ENCODE measurements at places on chromosomes 16 and 17.

DNA sequence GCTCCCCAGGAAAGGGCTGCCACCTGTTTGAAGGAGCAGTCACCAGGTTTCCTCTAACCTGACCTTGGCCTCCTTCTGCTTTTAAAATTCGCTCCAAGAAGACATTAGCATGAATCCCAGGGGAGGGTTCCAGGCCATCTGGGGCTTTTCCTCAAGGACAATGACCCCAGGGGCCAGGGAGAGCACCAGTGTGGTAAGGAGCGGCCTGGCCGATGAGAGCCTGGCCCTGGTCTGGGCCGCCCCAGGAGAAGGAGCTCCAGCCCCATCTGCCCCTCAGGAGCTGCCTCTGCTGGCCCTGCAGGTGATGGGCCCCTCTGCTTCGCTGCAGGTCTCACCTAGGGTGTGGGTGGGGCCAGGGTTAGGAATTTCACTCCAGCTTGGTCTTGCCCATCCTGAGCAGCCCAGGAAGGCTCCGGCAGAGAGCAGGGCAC lies 209.2 kb upstream of the TNRC6C start:
- no peak for DNase-seq

DNA sequence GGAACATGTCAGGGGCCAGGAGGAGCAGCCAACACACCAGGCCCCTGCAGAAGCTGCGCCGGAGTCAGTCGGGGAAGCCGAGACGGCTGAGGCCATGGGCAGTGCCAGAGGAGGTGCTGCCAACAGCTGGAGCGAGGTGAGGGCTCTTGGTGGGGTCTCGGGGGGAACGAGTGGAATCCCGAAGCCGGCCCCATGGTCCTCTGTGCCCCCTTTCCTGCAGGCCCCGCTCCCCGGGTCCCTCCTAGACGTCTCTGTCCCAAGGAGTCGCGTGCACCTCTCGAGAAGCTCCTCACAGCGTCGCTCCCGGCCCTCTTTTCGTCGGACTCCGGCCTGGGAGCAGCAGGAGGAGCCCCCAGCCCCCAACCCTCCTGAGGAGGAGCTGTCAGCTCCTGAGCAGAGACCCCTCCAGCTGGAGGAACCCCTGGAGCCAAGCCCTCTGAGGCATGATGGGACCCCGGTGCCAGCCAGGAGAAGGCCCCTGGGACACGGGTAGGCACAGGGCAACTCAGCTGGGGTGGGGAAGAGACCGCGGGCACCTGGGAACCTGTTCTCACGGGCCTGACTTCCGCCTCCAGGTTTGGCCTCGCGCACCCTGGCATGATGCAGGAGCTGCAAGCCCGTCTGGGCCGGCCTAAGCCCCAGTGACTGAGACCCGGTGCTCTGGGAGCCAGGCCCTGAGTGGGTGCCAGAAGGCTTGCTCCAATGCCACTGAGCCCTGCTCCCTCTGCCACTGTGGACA lies 3.6 kb downstream of the APOBR start:
- DNase-seq, result no peak

DNA sequence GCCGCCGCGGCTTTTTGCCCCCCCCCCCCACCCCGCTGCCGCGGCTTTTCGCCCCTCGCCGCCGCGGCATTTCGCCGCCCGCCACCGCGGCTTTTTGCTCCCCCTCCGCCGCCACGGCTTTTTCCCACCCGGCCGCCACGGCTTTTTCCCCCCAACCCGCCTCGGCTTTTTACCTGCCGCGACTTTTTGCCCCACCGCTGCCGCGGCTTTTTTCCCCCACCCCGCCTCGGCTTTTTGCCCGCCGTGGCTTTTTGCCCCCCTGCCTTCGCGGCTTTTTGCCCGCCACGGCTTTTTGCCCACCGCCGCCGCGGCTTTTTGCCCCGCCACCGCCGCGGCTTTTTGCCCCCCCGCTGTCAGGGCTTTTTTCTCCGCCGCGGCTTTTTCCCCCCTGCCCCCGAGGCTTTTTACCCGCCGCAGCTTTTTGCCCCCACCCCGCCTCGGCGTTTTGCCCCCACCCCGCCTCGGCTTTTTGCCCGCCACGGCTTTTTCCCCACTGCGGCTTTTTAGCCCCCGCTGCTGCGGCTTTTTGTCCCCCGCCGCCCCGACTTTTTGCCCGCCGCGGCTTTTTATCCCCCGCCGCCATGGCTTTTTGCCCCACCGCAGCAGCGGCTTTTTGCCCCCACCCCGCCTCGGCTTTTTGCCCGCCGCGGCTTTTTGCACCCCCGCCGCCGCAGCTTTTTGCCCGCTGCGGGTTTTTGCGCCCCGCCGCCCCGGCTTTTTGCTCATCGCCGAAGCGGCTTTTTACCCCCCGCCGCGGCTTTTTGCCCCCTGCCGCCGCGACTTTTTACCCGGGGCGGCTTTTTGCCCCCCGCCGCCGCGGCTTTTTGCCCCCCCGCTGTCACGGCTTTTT lies 527.8 kb upstream of the WSB1 start:
- DNase-seq, result no peak

- no peak for DNase-seq
These were observed 11.2 kb downstream of the GAA start for GRCh38 chr17:80112471-80113032.

DNA sequence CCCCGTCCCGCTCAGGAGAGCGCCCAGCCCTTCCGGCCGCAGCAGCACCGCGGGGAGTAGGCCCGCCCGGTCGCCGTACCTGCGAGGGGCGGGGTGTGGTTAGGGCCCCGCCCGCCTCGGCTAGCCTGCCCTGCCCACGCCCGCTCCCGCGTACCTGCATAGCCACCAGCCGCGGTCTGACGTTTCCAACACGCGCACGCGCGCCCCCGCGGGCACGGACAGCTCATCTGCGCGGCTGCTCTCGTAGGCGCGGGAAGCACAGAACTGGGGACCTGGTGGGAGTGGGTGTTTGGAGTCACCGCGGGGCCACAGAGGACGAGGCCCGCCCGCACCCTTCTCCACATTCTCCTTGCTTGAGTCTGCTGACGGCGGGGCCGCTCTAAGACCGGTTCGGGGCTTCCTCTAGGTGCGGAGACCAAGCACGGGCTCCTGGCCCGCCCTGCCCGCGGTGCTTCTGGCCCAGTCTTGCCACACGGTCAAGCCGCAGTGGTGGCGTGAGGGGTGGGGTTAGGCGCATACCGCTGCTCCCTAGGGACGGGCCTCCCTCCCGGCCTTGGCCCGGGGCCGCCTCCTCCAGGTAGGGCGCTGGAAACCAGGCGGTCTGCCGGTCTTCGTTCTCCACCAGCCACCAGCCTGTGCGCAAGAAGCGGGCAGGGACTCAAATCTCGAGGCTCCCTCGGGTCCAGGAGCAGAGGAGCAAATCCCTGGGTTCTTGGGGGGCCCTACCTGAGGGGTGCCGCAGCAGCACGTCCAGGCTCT lies 1.8 kb downstream of the NOXO1 start:
- DNase-seq, result peak; percentile 56

DNA sequence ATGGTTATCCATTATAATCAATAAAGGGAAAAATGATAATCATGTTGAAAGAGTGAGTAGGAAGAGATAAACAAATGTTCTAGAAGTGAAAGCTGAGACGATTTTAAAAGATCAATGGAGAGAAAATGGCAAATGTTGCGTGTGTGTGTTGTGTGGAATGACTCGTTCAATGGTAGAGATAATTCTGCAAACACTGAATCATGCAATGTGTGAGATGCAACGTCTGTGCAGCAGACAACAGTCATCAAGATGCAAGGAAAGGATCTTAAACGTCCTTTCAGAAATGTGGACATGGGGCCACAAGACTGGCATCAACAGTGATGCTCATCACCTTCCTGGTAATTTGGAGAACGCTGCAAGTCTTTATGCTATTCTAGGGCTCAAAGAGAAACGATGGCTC lies 124.4 kb downstream of the CDYL2 start:
- DNase-seq, result no peak

DNA sequence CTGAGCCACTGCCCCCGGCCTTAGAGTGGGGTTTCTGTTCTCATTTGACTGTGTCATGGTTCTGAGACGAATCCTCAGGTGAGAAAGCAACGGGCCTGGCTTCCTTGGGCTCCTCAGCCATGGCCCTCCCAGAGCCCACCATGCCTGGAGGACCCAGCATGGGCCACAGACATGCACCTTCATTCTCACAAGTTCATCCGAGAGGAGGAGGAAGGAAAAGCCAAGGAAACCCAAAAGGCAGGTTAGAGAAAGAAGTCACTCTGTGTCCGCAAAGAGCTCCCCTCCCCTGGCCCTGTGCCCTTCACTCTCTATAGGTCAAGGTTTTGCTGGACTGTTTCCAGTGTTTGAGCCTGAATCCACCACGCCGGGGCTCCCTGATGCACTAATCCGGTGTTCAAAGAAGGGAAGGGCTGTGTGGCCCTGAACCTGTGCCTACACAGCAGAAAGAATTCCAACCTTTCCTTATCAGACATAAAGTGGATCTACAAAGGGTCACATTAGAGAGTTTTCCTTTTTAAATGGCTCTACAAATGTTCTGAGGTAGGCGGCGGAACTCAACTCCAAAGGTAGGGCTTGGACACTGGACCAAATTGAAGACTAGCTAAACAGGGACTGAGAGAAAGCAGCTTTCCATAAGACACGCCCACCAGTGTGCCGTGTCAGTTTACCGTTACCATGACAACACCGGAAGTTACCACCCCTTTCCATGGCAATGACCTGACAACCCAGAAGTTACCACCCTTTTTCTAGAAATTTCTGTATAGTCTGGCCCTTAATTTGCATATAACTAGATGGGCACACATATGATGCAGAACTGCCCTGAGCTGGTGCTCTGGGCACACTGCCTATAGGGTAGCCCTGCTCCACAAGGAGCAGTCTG lies 15.9 kb upstream of the PECAM1 start:
- no peak for DNase-seq

DNA sequence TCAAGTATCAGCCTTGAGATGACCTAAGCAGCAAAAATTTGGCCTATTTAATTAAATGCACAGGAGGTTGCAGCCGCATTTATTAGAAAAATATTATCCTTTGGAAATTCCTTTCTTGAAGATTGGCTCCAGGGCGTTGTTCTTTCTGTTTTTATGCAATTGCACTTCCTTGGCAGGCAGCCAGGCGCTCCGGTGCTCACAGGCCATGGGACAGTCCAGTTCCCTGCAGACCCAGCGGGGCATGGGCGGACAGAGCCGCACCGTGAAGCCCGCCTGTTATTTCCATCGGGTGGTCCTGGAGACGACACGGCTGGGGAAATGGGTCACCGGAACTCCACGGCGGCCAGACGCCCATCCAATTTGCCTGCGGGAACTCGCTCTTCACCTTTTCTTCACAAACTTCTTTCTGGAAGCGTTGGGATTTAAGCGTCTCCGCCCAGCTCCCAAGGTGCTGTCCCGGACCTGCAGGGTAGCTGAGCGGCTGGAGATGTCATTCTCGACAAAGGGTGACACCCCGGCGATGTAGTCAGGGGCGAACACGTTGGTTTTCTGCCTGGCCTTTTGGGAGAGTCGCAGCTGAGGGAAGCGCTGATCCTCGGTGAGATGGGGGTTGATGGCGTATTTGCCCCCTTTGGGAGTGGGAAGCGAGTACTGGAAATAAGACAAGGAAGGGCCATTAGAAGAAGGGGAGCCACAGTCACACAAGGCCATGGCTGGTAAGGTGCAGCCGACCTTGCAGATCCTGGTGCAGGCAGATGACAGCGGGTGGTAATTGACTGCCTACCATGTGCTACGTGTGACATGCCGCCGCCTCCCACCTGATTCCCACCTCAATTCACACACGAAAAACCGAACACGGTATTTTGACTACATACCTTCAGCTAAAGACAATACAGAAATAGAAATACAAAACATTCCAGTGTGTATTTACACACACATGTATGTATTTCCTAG lies 12.5 kb downstream of the NOB1 start:
- no peak for DNase-seq

GRCh38 chr16:81716478-81717225 lies 62.4 kb upstream of the PLCG2 start:
- DNase-seq, result no peak

DNA sequence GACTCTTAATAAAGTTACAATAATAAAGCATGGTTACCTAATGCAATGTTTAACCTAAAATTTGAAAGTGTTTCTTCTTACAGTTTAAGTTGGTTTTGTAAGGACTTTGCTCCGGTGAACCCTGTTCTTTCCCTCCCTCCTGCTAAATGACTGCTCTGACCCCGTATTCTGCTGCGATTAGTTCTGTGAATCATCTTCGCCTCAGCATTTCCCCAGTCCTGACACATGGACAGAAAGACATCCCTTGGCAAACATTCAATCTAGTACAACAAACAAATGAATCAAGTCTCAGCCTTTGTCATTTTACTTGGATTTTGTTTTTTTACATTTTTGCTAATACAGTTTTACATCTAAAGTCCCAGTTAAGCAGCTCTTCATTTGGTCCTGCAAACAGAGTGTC lies 15.4 kb downstream of the KCNJ2 start:
- no peak for DNase-seq

- no peak for DNase-seq
These were observed 250.7 kb downstream of the NTN1 start for GRCh38 chr17:9271989-9272388.

DNA sequence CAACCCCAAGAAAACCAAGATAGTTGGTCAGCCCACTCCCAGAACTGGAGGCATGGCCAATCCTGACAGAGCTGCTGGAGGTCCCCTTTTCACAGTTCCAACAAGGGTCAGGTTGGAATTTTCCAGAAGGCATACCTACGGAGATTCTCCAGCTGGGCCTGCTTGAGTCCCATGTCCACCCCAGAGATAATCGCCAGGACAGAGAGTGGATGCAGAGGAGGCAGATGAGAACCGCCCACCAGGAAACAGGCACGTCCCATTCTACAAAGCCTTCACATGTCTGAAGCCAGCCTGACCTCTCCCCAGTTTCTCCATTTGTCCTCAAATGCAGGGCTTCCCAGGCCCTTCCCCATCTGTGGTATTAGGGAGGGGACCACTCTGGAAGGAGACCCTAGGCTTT lies 47.4 kb upstream of the SMURF2 start:
- DNase-seq, result no peak

- DNase-seq, result no peak
These were observed 7.3 kb downstream of the PMFBP1 start for GRCh38 chr16:72164691-72165090.

DNA sequence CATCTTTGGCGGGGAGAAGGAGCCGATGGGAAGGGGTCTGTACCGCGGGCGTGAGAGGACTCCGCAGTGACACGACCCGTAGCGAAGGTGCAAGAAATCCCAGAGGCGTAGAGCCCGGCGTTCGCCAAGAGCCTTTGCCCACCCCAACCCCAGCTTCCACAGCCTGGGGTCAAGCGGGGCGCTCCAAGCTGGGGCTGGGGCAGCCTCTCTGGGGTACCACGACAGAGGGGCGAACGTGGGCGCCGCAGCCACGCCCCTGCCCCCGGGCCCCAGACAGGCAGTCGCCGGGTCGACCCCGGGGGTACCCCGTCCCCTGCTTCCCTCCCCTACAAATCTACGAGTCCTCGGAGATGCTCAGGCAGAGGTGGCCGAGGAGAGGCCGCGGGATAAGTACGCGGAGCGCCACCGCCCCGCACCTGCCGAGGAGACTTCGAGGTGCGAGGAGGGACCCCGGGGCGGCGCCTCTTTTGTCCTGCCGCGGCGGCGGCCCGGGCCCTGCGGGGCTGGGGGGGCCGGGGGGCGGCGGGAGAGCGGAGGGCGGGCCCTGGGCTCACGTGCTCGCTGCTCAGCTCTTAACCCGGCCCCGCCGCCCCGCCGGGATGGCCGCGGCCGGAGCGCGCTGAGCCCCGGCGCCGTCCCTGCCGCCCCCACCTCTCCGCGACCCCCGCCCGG lies at the start of gene ADAM11:
Gene ADAM11 (plus strand): TSS at position 575 of the 672 bp plus-strand sequence. CDS start 212 bp downstream, outside the sequence.
- no peak for DNase-seq
